NCI-H748 treated with DMSO at 0.1 percent for 48 hours (cell line): ENCODE measurements at places on chromosomes 13 and 19.
A peak's percentile ranks its signal among the peaks of the same experiment; 100 is the strongest.

GRCh38 chr19:55647732-55648584 is at the start of gene CCDC106:
CCDC106 (plus strand) TSS chr19:55648212; CDS start chr19:55649047, 835 bp downstream.
- peak; percentile 33 for DNase-seq

DNA sequence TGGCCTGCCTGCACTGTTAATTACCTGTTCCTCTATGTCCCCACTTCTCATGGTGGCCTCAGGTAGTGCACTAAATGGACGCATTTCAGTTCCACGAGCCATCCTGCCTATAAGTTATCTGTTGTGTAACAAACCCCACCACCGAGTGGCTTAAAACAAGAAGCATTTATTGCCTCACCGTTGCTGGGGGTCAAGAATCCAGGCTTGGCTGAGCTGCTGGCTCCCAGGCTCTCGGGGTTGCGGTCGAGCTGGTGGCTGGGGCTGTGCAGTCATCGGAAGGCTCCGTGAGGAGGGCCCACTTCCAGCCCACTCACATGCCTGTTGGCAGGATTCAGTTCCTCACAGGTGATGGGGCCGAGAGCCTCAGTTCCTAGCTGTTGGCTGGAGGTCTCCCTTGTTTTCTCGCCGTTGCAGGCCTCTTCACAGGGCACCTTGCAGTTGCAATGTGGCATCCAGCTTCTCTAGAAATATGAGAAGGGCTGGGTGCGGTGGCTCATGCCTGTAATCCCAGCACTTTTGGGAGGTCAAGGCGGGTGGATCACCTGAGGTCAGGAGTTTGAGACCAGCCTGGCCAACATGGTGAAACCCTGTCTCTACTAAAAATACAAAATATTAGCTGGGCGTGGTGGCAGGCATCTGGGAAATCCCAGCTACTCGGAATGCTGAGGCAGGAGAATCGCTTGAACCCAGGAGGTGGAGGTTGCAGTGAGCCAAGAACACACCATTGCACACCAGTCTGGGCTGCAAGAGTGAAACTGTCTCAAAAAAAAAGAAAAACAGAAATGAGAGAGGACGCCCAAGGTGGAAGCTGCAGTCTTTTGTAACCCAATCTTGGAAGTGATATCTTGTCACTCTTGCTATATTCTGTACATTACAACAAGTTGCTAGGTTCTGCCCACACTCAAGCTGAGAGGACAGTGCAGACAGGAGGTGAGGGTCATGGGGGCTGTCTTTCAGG is 6.5 kb upstream of the PTOV1 start:
- DNase-seq: no peak

GRCh38 chr13:111792956-111793355 is 274.0 kb upstream of the SOX1 start:
- no peak for DNase-seq

DNA sequence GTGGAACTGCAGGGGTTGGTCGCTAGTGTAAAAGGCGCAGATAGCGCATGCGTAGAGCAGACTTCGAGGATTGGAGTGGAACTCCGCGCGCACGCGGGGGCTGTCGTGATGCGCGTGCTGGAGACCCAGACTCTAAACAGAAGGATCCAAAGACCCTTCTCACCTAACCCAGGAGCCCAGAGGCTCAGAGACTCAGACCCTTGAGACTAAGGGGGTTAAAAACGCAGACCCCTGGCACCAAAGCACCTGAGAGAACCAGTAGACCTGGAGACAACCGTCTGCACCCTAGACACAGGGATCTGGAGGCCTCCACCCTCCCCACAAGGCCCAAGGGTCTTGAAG is 567 bp upstream of the CTU1 start:
- DNase-seq: no peak

DNA sequence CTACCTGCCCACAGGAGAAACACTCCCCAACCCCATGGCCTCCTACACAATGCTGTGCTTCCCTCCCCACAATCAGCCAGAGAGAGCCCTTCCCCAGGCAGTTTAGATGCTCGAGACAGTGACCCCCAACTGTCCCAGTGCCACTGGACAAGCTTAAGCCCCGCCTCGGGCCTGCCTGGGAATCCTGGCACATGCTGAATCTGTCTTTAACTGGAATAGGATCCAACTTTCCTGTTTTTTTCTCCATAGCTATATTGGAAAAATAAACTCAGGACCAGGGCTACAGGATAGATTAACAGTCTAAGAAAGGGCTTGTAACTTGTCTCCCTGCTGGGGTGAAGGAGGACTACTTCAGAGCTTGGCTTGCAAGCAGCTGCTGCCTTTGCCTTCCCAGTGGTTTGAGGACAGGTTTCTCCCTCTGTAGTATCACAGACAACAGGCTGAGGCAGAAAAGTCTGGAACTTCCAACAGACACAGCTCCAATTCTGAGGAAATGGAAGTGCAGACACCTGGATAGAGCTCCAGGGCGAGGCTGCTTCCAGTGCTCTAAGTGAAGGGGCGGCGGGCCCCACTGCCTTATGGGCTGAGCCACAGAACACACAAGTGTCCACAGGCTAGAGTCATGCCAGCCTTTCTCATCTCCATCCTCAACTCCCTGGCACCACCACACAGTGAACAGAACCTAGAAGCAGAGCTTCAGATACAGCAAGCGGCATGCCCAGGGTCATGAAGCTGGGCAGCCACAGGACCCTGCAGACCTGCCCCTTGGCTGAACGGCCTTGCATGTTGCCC is 228.3 kb downstream of the TUBA3C start:
- no peak for DNase-seq

- no peak for DNase-seq
Observed at GRCh38 chr13:91166714-91167511, 180.6 kb upstream of the MIR17HG start.

- peak; percentile 78 for DNase-seq
Observed at GRCh38 chr13:59280297-59280696, 883.4 kb downstream of the DIAPH3 start.

- no peak for DNase-seq
Observed at GRCh38 chr13:97946951-97947588, 6.4 kb upstream of the IPO5 start.

DNA sequence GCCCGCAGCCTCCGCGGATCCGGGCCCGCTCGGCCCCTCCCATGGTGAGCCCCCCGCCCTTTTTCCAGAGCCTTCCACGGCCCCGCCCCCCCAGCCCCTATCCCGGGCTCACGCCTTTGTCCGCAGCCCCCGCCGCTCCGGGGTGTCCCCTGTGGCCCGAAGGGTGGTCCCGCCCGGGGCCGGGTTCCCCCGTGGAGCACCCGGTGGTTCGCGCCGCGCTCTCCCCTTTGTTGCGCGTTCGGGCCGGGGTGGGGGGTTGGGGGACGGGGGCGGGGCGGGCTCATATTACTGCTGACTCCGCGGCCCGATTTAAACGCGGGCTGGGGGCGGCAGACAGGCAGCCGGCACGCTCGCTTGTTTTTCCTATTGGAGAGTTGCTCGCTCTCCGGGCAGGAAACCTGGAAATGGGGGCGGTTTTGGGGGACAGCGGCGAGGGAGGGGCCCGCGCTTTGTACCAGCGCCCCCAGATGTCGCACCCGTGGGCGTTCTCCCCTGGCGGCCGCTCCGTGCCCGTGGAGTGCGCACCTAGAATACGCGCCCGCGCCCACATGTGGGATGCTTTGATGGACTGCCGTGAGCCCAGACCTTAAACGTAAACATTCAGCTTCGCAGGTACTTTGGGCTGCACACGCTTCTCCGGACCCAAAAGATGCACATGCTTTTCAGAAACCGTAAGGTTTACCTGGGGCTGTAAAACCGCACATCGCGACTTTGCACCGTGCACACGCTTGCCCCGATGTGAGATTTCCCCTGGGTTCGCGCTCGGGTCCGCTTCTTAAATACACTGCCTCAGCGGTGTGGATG is 699 bp downstream of the PTOV1 start:
- peak; percentile 33 for DNase-seq

GRCh38 chr19:45804140-45804958 is 10.8 kb downstream of the RSPH6A start:
- no peak for DNase-seq

DNA sequence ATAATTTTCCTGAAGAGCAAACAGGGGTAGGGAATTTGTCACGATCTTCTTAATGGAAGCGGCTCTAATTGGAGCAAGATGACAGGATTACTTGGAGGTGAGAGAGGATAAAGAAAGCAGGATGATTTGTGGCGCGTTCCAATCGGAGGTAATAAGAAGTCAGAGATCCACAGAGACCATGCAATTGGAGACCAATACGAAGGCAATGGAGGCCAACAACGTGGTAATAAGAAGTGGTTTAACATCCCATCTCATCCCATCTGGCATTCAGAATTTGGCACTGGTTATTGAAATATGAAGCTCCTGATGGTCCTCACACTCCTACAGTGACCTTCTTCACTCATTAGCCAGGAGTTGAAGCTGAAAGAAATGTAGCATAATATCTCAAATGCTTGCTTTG is 130.6 kb downstream of the DLEU7 start:
- no peak for DNase-seq

DNA sequence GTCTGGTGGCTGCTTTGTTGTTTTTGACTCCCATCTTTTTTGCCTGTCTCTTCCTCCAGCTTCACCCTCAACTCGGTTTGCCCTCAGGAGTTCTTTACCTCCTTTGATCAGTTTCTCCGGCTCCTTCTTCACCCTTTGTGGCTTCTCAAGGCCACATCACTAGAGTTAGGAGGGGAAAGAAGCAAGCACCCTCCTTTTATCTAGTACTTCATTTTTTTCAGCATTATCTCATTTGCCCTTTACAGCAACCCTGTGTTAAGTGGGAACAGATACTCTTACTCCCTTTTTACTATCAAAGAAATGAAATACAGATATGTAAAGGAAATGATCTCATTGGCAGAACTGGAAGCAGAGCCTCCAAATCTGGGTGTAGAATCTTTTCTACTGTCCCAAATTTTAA is 26.9 kb downstream of the RAP2A start:
- DNase-seq: no peak

DNA sequence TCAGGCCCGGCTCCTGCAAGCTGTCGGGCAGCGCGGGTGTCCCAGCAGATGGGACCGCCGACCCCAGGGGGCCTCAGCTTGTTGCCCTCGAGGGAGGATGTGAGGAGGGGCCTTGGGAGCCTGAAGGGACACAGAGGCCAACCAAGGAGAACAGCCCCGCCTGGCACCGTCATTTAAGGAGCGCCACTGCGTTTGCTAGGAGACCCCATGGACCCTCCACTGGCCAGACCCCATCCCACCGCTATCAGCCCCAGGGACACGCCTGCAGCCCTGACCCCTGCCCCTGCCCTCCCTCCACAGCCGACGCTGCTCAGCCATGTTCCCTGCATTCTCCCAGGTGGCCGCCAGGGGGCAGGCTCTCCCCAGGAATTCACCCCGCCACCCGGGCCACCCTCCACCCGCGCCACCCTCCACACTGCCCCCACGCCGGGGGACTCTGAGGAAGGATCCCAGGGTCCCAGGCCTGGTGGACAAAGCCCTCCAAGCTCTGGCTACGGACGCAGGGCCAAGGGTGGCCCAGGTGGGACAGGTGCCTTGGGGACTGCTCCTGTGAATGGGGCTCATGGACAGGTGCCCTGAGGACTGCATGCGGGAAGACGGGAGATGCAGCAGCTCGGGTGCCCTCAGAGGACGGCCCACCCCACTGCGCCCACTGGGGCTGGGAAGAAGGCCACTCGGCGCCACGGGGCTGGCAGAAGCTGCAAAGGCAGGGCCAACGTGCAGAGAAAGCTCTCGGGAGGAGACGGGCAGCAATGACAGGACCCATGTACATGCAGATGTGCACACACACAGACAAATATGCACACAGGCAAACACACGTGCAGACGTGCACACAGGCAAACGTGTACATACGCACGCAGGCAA is 34.4 kb downstream of the PIP5K1C start:
- no peak for DNase-seq

DNA sequence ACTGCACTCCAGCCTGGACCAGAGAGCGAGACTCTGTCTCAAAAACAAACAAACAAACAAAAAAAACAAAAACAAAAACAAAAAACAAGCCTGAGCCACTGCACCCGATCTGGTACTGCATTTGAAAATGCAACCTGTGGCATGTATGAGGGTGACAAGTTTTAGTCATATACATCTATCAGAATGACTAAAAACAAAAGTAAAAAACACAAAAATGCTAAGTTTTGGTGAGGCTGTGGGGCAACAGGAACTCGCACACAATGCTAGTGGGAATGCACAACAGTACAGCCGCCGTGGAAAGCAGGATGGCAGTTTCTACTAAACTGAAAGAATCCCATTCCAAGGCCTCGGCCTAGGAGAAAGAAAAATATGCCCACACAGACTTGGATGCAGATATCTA is 7.8 kb downstream of the EBPL start:
- DNase-seq: no peak

- no peak for DNase-seq
Observed at GRCh38 chr13:22049384-22049783, 378.5 kb downstream of the FGF9 start.

GRCh38 chr19:57382806-57383488 is 6.7 kb upstream of the ZNF548 start:
- DNase-seq: no peak

- no peak for DNase-seq
Observed at GRCh38 chr13:26168835-26169234, 53.3 kb downstream of the RNF6 start.

- no peak for DNase-seq
Observed at GRCh38 chr19:42113641-42114348, 18.5 kb downstream of the POU2F2 start.

DNA sequence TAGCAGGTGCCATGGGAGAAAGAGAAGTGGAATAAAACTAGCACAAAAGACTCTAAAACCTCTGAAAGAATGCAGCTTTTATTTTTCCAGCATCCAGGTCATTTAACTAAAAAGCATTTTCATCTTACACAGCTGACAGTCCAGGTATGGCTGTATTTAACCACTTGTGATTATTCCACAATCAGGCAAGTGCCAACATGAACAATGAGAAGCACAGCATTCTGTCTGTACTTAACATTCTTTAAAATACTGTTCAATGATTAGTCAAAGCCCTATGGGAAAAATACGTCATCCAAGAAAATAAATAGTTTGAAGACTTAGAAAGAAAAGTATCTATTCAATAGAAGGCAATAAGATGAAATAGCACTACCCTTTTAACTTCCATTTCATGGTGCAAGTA is 246.9 kb downstream of the LIG4 start:
- no peak for DNase-seq

DNA sequence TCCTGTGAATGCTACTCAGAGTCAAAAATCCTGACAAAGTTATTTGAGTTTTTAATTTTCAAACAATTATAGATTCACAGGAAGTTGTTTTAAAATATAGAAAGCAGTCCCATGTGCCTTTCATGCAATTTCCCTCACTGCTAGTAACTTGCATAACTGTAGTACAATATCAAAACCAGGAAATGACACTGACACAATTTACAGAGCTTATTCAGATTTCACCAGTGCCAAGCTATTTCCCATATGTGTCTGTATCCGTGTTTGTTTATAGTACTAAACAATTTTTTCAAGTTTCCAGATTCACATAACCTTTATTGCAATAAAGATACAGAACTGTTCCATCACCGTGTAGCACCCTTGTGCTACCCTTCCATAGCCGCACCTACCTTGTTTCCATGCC is 934.6 kb downstream of the PCDH17 start:
- no peak for DNase-seq

DNA sequence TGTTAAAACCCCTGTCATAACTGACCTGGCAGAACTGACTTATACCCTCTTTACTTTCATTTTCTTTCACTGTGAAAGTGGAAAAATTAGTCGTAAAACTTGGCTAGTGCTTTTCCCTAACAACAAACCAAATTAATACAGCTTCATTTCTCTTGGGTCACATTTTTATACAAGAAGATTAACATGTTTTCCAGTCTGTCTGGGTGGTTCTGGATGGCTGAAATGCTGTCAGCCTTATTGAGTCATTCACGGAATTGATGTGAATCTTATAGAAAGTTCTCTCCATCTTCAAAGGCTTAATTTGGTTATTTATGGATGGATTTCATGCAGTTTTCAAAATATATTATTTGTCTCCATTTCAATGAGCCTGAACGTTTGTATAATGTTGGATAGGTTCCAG is 440.0 kb downstream of the KCTD12 start:
- no peak for DNase-seq

- DNase-seq: no peak
Observed at GRCh38 chr13:33033986-33034385, 17.8 kb downstream of the KL start.
